Tibial nerve (tissue), 4 donors: ENCODE measurements at places on chromosomes 2 and 18. TPM values are rescaled to one million over a fixed set of nuclear protein-coding genes. Genes with fewer than 3 reads are reported as not detected.

DNA sequence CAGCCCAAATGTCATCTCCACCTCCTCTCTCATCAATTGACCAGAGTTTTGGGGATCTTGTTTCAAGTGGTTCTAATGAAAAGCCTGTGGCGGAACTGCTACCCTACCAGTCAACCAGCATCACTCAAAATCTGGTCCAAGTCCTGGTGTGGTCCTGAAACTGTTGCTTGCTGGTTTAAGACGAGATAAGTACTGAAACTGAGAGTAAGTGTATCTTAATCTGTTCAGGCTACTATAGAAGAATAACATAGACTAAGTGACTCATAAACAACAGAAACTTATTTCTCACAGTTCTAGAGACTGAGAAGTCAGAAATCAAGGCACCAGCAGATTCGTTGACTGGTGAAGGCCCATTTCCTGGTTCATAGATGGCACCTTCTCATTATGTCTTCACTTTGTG lies 879 bp upstream of the GALNT5 start:
- DNase-seq, result no peak
- no peak overlapping the region for H3K27ac ChIP-seq
- H3K4me1 ChIP-seq, result no peaks in the 10 kb centered on the region
- H3K36me3 ChIP-seq, result no peaks in the 10 kb centered on the region
- no peak overlapping the region for H3K4me3 ChIP-seq

The INSIG2 gene
- 18.6 TPM for total RNA-seq

The IL18RAP gene
- 1.5 TPM for total RNA-seq

The CLK1 gene
- total RNA-seq, result 301 TPM

- H3K27ac ChIP-seq, result no peak overlapping the region
- DNase-seq, result no peak
- H3K4me1 ChIP-seq, result no peaks in the 10 kb centered on the region
- H3K36me3 ChIP-seq, result no peaks in the 10 kb centered on the region
These were observed 10.5 kb upstream of the MTERF4 start for GRCh38 chr2:241112592-241112991.

- no peaks in the 10 kb centered on the region for H3K4me1 ChIP-seq
- H3K27me3 ChIP-seq, result no peaks in the 10 kb centered on the region
- no peaks in the 10 kb centered on the region for H3K36me3 ChIP-seq
These were observed 3.0 kb upstream of the CPS1 start for GRCh38 chr2:210553373-210553772.

GRCh38 chr18:44887227-44887631 lies 206.5 kb downstream of the SETBP1 start:
- H3K27me3 ChIP-seq, result no peaks in the 10 kb centered on the region
- no peak for DNase-seq
- no peak overlapping the region for H3K4me3 ChIP-seq
- H3K4me1 ChIP-seq, result no peaks in the 10 kb centered on the region
- no peak overlapping the region for H3K27ac ChIP-seq

GRCh38 chr2:133734716-133735495 lies 166.6 kb upstream of the NCKAP5 start:
- H3K4me3 ChIP-seq, result no peak overlapping the region
- no peaks in the 10 kb centered on the region for H3K4me1 ChIP-seq
- no peak for DNase-seq
- no peak overlapping the region for H3K27ac ChIP-seq

The CFAP65 gene
- not detected for total RNA-seq

DNA sequence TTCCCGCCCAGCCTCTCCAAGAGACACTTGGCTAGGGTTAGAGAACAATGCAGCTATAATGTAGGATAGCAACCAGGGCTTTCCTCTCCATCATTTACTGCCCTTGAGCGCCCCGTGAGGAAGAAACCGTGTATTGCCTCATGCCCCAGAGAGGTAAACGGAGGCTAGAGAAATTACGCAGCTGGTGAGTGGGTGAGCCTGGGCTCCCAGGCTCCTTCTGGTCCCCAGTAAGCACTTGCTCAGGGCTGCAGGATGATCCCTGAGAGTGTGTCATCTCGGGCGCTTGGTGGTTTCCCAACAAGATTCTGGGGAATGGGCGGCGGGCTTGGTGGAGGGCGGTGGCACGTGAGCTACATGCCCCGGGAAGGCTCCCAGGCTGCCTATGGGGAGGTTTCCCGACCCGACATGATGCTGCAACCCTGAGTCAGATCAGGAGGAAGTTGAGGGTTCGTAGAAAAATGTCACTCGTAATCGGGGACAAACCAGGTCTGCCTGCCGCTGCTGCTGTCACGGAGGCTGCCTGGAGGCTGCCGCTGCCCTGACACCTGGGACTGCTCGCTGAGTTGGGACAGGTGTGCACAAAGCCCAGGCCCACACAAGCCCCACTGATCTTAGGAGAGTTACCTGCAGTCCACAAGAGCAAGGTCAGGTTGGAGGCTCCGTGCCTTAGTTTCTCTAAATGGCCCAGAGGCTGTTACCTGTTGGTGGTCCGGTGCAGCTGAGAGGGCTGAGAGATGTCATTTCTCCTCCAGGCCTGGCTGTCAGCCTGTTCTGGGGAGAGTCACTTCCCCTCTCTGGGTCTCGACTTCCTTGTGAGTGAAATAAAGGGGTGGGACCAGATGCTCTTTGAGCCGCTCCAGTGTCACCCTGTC lies at the start of gene GPR55:
TSS of gene GPR55 (minus strand) at position 773 of the 872 bp plus-strand sequence. CDS start 14,280 bp downstream, outside the sequence.
- H3K36me3 ChIP-seq, result no peaks in the 10 kb centered on the region
- H3K27ac ChIP-seq, result no peak within 1 kb of the TSS

DNA sequence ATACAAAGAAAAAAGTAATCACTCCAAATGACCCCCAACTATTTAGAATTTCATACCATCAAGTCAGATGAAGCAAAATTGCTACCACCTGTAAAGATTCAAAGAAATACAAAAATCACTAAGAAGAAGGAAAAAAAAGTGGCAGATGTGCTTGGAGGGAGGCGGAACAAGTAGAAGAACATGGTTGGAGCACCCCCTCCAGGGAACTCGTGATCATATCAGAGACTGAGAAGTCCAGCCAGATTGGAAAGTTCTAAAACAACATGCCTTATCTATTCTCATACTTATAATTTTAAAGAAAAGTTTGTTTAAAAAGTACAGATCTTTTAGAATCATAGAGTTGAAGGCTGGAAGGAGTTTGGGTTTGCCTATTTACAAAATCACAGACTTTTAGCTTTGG lies 113.4 kb upstream of the CYP26B1 start:
- no peak overlapping the region for H3K4me3 ChIP-seq
- H3K36me3 ChIP-seq, result no peaks in the 10 kb centered on the region
- no peak for DNase-seq
- no peaks in the 10 kb centered on the region for H3K4me1 ChIP-seq
- H3K27me3 ChIP-seq, result no peaks in the 10 kb centered on the region

DNA sequence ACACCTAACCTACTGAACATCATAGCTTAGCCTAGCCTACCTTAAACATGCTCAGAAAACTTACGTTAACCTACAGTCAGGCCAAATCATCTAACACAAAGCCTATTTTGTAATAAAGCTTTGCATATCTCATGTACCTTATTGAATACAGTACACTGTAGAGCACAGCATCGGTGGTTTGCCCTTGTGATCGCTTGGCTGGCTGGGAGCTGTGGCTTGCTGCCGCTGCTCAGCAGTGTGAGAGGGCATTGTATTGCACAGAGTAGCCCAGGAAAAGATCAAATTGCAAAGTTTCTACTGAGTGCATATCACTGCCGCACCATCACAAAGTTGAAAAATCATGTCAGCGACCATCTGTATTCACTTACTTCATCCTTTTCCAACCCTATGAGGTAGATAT lies 62.3 kb upstream of the NCK2 start:
- no peaks in the 10 kb centered on the region for H3K4me1 ChIP-seq
- H3K4me3 ChIP-seq, result no peak overlapping the region
- DNase-seq, result no peak
- no peak overlapping the region for H3K27ac ChIP-seq

The CXCR4 gene
- total RNA-seq, result 38.5 TPM

DNA sequence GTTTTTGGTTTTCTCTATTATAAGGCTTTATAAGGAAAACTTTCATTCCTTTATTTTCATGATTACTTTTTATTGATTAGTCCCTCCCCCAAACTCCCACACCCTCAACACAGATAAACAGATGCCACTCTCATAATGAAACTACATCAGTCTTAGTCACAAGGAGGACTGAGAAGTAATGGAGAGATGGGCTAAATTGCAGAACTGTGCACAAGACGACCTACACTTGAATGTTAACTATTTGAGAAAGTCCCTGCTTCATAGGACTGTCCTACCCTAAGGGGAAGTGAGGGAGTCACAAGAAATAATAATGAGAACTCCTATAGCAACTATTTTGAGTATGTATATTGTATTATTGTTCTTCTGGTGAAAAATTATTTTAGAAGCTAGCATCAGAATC lies 360.8 kb downstream of the RBM43 start:
- no peaks in the 10 kb centered on the region for H3K27me3 ChIP-seq
- no peaks in the 10 kb centered on the region for H3K4me1 ChIP-seq
- no peak overlapping the region for H3K4me3 ChIP-seq
- H3K36me3 ChIP-seq, result no peaks in the 10 kb centered on the region
- no peak overlapping the region for H3K27ac ChIP-seq

DNA sequence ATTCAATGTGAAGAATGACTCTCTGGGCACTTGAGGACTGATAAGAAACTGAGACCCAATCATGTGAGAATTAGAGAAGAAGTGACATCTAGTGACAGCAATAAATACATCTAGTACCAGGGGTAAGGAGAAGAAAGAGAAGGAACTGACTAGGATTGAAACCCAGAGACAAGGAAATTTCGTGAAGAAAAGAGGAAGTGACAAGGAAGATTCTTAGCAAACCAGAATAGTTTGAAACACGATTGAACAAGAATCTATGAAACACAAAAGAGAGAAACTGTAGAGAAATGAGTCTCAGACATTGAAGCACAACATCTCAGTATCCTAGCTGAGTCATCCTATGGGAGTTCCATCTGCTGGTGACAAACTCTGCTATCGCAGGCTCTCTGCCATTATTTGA lies 571.9 kb upstream of the PKDCC start:
- no peaks in the 10 kb centered on the region for H3K27me3 ChIP-seq
- no peaks in the 10 kb centered on the region for H3K4me1 ChIP-seq
- no peak overlapping the region for H3K27ac ChIP-seq
- DNase-seq, result no peak
- H3K4me3 ChIP-seq, result no peak overlapping the region

DNA sequence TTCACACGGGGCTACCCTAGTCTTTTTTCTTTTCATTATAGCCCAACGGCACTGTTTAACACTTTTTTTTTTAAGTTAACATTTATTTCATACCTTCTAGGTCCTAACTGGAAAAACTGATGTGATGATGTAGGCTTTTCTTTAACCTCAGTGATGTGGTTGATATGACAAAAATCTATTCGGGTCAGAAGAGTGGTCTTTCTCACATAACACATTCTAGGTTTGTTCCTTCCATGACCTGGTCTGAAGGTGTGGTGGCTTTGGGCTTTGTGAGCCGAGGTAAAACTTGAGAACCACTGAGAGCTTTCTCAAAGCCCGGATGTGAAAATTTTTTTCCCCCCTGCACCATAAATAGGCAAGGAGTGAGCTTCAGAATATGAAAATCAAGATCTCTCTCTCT lies 44.2 kb downstream of the GPD2 start:
- H3K4me1 ChIP-seq, result no peaks in the 10 kb centered on the region
- no peaks in the 10 kb centered on the region for H3K27me3 ChIP-seq
- H3K4me3 ChIP-seq, result no peak overlapping the region
- no peak for DNase-seq
- no peaks in the 10 kb centered on the region for H3K36me3 ChIP-seq

The ANKRD30BL gene
- not detected for total RNA-seq

DNA sequence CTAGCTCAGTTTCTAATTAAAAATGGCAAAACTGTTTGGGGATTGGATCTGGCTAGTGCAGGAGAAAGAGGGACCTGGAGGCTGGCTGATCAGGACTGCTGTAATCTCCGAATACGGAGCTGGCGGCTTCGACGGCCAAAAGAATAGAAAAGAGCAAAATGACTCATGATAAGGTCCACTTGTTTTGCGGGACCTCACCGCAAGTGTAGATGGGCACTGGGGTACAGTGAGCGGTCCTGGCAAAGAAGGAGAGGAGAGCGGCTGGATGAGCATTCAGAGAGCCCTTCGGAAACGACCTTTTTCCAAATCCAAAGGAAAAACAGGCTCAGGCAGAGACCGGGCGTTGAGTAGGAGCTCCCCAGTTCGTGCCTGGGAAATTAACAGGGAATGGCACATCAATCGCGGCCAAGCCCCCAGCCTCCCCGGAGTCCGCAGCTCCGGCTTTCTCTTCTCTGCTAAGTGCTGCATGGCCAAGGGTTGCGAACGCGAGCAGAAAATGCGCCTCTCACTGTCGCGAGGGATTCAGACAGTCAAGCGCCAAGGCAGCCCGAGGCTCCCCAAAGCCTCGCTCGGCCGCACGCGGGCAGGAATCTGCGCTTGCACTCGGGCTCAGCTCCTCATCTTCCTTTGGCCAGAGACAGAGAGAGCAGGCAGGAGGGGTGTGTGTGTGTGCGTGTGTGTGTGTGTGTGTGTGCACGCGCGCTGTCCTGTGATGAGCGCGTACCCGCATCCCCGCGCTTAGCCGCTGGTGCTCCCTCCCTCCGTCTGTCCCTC lies 1.8 kb downstream of the DCC start:
- DNase-seq, result no peak
- no peaks in the 10 kb centered on the region for H3K27me3 ChIP-seq
- peaks cover 28% of the 10 kb centered on the region for H3K4me1 ChIP-seq
- H3K27ac ChIP-seq, result no peak overlapping the region
- no peak overlapping the region for H3K4me3 ChIP-seq
- no peaks in the 10 kb centered on the region for H3K36me3 ChIP-seq

GRCh38 chr2:158975271-158975921 lies 7.0 kb downstream of the TANC1 start:
- no peak overlapping the region for H3K27ac ChIP-seq
- no peaks in the 10 kb centered on the region for H3K27me3 ChIP-seq
- no peak for DNase-seq
- H3K4me3 ChIP-seq, result no peak overlapping the region
- H3K4me1 ChIP-seq, result peaks cover 48% of the 10 kb centered on the region
- no peaks in the 10 kb centered on the region for H3K36me3 ChIP-seq

GRCh38 chr18:7817575-7818230 lies 250.6 kb downstream of the PTPRM start:
- H3K27me3 ChIP-seq, result no peaks in the 10 kb centered on the region
- no peak overlapping the region for H3K27ac ChIP-seq
- H3K36me3 ChIP-seq, result no peaks in the 10 kb centered on the region
- peaks cover 20% of the 10 kb centered on the region for H3K4me1 ChIP-seq
- no peak overlapping the region for H3K4me3 ChIP-seq

- no peaks in the 10 kb centered on the region for H3K27me3 ChIP-seq
- no peak for DNase-seq
- H3K4me1 ChIP-seq, result no peaks in the 10 kb centered on the region
These were observed 44.3 kb upstream of the ASB1 start for GRCh38 chr2:238382381-238382781.

DNA sequence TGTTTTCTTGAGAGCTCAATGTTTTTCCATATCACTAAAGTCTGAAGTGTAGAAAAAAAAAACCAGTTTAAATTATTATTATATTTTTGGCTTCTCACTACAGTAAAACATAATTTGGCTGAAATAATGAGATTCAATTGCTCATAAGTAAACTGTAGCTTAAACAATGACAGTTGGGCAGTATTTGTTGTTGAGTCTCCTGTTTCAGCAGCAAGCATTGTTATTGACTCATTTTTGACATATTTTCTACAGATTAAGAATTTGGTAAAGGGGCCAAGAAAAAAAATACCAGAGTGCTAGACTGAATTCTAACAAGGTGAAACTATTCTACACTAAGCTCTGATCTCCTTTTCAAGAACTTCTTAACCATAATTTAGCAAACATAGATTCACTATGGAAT lies 2070.4 kb upstream of the CELF4 start:
- DNase-seq, result no peak
- H3K27ac ChIP-seq, result no peak overlapping the region
- no peaks in the 10 kb centered on the region for H3K27me3 ChIP-seq
- no peaks in the 10 kb centered on the region for H3K4me1 ChIP-seq
- H3K4me3 ChIP-seq, result no peak overlapping the region

GRCh38 chr18:49013961-49014604 lies 63.3 kb upstream of the SMAD7 start:
- H3K4me3 ChIP-seq, result no peak overlapping the region
- no peaks in the 10 kb centered on the region for H3K4me1 ChIP-seq
- peak; percentile 6 for DNase-seq
- no peaks in the 10 kb centered on the region for H3K27me3 ChIP-seq
- no peak overlapping the region for H3K27ac ChIP-seq
- no peaks in the 10 kb centered on the region for H3K36me3 ChIP-seq
